ENCODE measurements at places on chromosomes 7 and 10.

DNA sequence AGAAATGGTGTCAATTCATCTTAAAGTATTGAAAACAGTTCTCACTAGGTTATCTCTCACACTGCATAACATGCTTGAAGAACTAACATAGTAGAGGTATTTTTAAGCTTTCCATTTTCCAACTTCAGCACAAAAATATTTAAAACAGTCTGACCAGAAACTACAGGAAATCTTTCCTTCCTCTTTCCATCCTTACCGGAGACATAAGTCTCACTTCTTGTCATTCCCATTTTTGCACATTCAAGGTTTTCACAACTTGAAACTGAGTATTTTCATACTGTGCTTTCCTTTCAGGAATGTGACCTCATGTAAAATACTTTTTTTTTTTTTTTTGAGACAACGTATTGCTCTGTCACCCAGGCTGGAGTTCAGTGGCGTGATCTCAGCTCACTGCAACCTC is 45.2 kb downstream of the ARHGAP12 start:
- DNase-seq: no peak

DNA sequence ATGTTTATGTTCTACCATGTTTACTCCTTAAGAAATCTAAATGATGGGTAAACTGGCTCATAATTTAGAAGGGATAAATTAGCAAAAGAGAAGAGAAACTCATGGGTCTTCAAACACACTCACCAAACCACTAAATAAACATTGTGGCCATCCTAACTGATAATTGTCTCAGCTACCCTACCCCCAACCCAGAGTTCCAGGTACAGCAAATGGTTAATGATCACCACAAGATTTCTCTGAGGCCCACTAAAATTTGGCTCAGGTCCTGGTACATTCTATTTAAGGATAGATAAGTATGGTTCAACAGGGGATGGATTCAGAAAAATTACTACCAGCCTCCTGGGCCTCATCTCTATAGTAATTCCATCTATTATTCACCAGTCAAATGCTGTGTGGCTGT is 21.4 kb downstream of the SLC25A13 start:
- no peak for DNase-seq

DNA sequence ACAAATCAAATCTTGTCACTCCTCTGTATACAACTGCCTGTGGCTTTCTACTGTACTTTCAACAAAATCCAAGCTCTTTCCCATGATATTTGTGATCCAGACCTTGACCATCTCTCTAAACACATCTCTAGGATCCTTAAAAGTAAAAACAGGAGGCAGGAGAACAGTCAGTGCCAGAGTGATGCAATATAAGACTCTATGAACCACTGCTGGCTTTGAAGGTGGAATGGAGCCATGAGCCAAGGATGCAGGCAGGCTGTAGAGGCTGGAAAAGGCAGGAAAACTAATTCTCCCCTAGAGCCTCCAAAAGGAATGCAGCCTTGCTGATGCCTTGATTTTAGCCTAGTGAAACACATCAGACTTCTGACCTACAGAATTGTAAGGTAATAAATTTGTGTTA is 45.5 kb upstream of the LRRN3 start:
- no peak for DNase-seq

DNA sequence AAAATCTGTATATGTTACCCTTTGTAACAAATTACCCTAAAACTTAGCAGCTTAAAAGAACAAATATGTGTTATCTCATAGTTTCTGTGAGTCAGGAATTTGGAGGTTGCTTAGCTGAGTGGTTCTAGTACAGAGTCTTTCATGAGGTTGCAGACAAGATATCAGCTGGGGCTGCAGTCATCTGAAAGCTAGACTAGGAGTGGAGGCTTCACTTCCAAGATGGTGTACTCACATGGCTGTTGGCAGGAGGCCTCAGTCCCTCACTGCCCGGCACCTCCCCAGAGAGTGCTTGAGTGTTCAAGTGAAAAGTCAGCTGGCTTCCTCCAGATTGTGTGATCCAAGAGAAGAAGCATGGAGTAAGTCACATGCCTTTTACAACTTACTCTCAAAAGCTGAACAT is 16.9 kb upstream of the GGCT start:
- no peak for DNase-seq

GRCh38 chr10:88565072-88565471 is 18.0 kb downstream of the RNLS start:
- DNase-seq: no peak

GRCh38 chr10:122650331-122650730 is 49.3 kb downstream of the C10orf120 start:
- no peak for DNase-seq

- DNase-seq: no peak
These were observed 100.2 kb upstream of the MPP7 start for GRCh38 chr10:28403090-28403489.

DNA sequence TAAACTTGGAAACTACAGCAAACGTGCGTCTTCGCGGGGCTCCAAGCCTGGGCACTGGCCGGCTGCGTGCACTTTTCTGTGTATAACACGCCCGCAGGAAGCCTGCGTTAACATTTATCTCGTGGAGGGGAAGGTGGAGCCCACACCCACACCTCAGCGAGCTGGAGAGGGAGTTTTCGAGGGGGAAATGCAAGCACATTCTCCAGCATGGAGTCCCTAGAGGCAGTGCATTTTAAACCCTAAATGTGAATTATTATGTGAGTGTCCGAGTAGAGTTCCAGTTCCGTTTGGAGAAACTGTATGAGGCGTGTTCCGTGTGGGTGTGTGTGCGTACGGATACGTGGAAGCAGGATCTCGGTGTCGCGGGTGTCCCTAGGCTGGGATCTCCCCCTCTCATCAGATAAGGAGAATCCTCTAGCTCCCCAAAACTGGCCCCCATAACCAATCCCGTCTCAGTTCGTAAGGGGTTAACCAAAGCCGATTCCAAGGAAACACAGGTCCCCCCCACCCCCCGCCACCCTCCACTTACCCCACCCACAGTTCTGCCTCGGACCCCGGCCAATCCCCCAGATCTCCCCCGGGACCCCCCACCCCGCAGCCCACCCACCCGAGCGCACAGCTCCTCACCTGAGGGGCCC is 403 bp downstream of the CDK6 start:
- DNase-seq: peak; percentile 43

Measured in head of caudate nucleus (tissue), 42 donors.